ENCODE measurements at places on chromosomes 11 and 22.

DNA sequence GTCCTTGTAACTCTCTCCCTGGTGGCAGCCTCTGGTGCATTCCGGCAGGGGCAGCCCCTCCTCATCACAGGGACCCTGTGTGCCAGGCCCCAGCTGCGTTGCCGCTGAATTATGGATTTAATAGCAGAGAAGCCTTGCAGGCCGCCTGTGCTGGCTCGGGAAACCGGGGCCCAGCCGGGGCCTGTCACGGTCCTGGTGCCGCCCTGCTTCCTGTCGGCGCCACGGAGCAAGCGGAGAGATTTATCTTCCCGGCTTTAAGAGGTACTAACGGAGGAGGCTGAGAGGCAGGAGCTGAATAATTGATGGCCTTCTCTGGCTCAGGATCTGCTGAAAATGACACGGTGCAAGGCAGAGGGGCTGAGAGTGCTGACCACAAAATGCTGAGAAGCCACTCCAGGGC lies 54.0 kb upstream of the CCDC188 start:
- DNase-seq = no peak

DNA sequence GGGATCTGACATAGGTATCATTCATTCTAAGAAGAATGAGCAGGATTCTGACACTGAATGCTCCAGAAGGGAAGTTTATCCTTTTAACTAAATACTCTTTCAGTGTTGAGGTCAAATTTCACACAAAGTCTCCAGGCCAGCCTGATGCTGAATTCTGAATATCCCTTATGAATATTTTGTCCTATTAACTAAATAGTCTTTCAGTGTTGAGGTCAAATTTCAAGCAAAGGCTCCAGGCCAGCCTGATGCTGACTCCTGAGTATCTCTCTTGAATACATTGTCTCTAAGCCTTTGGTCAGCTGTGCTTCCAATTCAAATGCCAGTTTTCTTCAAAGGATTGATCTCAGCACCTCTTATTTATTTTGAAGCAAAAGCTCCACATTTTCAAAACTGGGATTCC lies 676.8 kb downstream of the NTM start:
- DNase-seq = no peak

DNA sequence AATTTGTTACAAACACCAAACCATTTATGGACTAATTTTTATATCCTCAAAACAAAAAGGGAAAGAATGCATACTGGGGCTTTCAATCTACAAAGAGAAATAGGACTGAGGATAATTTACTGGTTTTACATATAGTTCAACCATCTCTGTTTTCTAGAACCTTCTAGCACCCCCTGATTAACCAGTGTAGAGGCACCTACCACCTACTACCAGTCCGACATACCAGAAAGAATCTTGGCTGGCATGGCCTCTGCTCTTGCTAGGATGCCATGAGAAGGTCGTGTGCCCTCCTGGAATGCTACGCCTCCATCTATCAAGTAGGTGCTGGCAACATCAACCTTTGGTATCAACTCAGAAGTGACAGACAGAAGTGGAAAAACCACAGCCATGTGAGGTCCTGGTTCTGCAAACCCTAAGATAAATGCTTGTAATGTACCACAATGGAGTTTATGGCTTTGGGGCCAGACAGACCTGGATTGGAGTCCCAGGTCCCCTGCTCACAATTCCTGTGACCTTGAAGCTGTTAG lies 28.2 kb downstream of the MYH9 start:
- DNase-seq = no peak

- DNase-seq = no peak
Observed at GRCh38 chr11:13284776-13285588, 7.4 kb downstream of the BMAL1 start.

GRCh38 chr11:108624196-108624925 lies 30.8 kb upstream of the EXPH5 start:
- no peak for DNase-seq

GRCh38 chr11:8776209-8776608 lies 93.6 kb downstream of the RPL27A start:
- no peak for DNase-seq

- peak; percentile 69 for DNase-seq
Observed at GRCh38 chr11:111097191-111097590, 148.3 kb upstream of the POU2AF2 start.

- no peak for DNase-seq
Observed at GRCh38 chr11:2901196-2901796, 15.7 kb upstream of the CDKN1C start.

GRCh38 chr11:45918962-45919675 lies 1.4 kb upstream of the PEX16 start:
- DNase-seq = no peak

DNA sequence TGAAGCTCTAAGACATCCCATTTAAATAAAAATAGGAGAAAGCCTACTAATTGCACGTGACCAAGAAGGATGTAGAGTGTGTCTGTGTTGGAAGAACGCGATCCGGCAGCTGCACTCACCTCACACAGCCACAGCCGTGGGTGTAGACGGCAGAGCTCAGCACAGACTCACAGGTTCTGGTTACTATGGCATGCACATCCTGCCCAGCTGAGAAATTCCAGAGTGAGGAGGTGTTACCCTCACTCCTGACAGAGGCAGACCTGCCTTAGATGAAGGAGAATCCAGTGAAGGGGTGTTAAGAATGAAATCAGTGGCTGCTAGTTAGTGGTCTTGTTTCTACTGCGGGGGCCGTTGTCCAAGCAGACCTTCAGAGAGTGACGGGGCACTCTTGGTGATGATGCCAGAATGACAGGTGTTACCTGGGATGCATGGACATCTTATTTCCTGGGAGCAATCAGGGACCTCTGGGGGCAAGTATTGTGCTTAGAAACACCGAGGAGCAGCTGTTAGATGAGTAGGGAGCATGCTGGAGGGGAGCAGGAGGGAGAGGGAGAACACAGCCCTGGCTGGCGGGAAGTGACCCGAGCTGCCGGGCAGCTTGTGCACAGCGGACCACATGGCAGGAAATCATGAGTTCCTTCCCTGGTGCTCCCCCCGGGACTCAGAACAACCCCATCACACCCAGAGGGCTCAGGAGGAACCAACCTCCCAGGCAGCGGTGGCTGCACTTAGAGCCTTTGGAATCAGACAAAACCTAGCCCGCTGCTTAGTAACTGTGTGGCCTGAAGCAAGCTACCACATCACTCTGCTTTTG lies 12.3 kb downstream of the KCNJ5 start:
- DNase-seq = peak; percentile 16

DNA sequence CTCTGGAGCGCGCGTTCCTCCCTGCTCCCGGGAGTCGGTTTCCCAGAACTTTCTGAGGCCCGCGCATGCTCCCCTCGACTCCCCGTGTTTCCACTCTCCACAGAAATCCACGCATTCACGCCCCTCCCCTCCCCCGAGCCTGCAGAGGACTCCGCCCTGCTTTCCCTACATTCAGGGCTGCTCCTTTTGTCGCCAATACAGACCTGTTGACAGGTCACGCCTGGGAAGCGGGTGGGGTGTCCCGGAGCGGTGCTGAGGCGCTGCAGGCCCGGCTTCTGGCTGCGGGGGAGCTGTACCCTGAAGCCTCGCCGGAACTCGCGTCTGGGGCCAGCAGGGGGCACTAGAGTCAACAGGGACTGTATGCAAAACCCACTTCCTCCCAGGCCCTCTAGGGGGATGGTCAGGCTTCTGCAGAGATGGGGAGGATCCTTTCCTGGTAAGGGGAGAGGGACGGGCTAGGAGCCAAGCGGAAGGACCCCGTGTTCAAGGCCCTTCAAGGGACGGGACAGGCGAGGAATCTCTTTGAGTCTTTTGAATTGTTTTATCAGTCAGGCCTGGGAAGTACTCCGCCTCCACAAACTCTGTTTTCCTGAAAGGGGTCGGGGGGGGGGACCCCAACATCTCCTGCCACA lies at the start of gene PRAME:
Gene PRAME, minus strand, starts transcription at position 294 of the 632 bp plus-strand sequence. CDS start 2,433 bp downstream, outside the sequence.
- DNase-seq = peak; percentile 31

- no peak for DNase-seq
Observed at GRCh38 chr11:1541474-1542204, 30.4 kb downstream of the DUSP8 start.

DNA sequence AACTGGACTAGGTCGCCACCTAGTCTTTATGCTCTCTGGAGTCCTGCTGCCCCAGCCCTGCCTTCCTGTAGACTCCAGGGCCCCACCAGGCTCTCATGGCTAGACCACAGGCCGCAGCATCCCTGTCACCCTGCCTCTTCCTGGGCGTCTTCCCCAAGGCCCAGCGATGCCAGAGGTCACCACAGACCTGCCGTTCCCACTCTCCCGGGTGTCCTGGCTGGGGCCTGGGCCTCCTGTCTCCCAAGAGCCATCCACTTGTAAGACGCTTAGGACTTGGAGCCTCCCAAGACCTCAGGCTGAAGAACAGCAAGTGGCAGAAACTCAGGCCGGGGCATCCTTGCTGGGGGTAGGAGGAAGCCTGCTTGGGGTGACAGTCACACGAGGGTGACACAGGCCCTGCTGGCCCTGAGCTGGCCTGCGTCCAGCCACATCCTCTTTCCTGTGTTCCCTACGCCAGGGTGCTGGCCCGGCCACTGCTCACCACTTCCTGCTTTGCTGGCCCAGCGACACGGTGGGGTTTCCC lies 2.0 kb upstream of the TCIRG1 start:
- no peak for DNase-seq

GRCh38 chr11:107648242-107648641 lies 57.3 kb downstream of the ELMOD1 start:
- DNase-seq = no peak

DNA sequence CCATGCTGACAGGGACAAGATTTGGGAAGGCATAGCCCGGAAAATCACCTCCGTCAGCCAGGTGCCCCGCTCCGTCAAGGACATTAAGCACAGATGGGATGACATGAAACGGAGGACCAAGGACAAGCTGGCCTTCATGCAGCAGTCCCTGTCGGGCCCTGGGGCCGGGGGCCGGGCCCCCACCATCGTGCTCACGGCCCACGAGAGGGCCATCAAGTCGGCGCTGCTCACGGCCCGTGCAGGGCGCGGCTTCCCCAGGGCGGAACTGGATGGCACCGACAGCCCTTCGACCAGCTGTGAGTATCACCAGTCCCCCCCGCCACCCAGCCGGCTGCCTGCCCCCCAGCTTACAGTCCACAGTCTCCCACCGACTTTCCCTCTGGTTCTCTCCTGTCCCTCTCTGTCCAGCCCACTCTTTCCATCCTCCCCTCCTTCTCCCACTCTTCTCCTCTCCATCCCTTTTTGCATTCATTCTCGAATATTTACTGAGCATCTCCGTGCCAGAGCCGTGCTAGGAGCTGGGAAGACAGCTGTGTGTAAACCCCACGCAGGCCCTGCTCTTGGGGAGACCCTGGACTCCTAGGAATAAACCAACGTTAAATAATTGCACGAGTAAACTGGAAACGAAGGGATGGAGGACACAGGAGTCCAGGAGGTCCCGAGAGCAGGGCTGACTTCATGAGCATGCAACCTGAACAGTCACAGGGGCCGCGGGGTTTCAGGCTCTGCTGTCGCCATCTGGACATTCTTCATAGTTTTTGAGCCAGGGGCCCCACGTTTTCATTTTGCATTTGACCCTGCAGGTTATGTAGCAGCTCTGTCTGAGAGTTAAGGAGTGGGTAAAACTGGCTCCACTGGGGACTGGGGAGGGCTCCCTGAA lies 62.8 kb downstream of the PRDM11 start:
- DNase-seq = no peak

DNA sequence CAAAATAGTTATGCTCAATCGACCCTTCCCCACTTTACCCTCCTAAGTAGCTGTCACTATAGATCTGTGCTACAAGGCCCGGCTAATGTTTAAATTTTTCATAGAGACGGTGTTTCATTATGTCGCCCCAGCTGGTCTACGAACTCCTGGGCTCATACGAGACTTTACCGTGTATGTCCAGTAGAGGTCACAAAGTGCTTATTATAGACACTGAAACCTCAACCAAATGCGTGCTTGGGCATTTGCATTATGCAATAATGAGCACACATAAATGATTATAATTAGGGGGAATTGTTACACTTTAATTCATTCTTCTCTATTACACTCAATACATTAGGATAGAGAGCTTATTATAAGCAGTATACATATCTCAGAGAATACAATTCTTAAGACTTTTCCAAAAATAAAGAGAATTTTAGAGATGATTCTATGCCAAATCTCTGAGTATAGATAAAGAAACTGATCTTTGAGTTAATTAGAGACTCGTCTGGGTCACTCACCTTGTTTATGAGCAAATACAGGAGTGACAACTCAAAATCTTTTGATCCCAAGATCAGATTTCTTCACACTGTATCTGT lies 12.5 kb upstream of the MRPL16 start:
- DNase-seq = peak; percentile 48

DNA sequence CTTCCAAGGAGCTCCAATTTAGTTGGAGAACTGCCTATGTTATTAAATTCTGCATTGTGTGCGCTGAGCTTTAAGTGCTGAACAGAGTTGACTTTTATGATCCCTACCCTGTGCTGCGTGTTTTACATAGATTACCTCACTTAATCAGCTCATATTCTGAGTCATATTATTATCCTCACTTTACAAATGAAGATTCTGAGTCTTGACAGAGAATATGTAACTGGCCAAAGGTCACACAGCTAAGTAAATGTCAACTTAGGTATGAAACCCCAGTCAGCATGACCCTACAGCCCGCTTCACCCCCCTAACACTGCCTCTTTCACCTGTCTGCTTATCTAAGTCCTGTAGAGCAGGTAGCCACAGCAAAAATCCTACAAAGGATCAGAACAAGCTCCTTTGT lies 19.8 kb upstream of the TMPRSS5 start:
- DNase-seq = no peak

DNA sequence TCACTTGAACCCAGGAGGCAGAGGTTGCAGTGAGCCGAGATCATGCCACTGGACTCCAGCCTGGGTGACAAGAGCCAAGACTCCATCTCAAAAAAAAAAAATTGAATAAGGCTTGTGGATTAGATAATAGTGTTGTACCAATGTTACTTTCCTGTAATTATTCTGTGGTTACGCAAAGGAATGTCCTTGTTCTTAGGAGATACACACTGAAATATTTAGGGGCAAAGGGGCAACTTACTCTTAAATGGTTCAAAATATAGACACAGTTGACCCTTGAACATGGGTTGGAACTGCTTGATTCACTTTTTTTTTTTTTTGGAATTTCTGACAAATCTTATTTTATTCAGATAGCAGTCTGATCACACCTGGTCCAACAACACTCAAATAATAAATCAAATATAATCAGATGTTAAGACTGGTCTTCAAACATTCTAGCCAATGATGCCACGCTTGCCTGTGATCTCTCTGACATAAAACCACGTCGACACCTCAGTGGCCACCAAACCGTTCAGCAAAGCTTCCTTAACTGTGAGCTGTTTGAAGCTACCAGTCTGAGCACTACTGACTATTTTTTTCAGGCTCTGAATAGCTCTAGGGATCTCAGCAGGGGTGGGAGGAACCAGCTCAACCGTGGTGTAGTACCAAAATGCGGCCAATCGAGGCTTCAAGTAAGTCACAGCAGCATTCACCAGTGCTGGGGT lies 710 bp downstream of the ATP5MGL start:
- DNase-seq = no peak

- no peak for DNase-seq
Observed at GRCh38 chr22:45878051-45878781, 98.7 kb downstream of the WNT7B start.

GRCh38 chr11:116870054-116870453 lies 32.6 kb upstream of the APOA1 start:
- no peak for DNase-seq
